ENCODE measurements at places on chromosomes 3 and 15.

GRCh38 chr15:39511000-39511915, 69.6 kb upstream of the THBS1 start:
- H3K4me1 ChIP-seq: peaks cover 6% of the 10 kb centered on the region
- H3K27me3 ChIP-seq: peaks cover 5% of the 10 kb centered on the region
- DNase-seq: peak; percentile 10

DNA sequence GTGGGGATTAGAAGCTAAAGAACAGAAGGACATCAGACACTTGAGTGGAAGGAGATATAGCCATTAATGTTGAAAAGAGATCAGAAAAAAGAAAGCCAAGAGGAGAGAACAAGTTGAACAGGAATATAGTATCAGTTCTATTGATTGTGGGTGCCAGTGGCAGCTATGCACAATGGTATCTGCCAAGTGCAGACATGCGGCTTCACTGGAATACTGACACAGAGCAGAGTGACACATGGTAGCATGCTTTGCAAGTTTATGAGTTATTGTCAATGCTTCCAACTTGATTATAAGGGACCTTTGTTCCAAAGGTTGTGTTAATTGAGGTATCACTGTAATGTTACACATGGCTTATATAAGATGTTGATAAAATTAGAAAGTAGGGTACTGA, 42.0 kb upstream of the TP63 start:
- H3K4me3 ChIP-seq: no peak overlapping the region
- no peaks in the 10 kb centered on the region for H3K4me1 ChIP-seq
- DNase-seq: no peak
- H3K27ac ChIP-seq: no peak overlapping the region
- no peaks in the 10 kb centered on the region for H3K27me3 ChIP-seq

- no peak overlapping the region for H3K4me3 ChIP-seq
- peaks cover 3% of the 10 kb centered on the region for H3K27me3 ChIP-seq
- peaks cover under 1% of the 10 kb centered on the region for H3K4me1 ChIP-seq
- no peak for DNase-seq
Observed at GRCh38 chr3:98777286-98777685, 14.1 kb downstream of the ST3GAL6 start.

DNA sequence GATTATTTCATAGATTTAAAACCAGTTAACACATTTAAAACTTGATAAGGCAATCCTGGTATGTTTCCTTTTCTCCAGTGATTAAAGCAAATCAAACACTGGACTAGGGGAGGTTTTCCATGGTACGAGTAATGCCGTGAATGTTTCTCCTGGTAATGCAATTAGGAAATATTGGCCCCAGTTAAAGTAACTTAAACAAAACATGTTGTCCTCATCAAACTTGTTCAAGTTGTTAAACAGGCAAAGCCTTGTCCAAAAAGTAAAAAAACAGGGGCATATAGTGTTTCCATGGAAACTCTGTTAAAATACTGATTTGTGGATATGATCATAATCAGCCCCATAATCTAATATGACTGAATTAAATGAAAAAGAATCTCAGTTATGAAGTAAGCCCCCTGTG, 13.1 kb upstream of the LRTM1 start:
- no peak overlapping the region for H3K4me3 ChIP-seq
- peaks cover 2% of the 10 kb centered on the region for H3K27me3 ChIP-seq
- no peak overlapping the region for H3K27ac ChIP-seq
- H3K36me3 ChIP-seq: no peaks in the 10 kb centered on the region
- DNase-seq: no peak

DNA sequence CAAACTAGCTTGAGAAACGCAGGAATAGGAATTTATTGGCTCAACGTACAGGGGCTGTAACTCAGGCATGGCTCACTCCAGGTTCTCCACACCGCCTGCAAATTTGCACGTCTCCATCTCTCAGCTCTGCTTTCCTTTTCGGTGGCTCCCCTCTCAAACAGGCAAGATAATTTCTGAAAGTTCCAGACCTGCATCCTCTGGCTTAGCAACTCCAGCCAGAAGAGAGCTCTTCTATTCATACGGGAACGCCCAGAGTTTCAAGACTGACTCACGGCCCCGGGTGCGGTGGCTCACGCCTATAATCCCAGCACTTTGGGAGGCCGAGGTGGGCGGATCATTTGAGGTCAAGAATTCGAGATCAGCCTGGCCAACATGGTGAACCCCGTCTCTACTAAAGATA, 139.7 kb upstream of the BNIP2 start:
- no peak overlapping the region for H3K27ac ChIP-seq
- no peak overlapping the region for H3K4me3 ChIP-seq
- no peaks in the 10 kb centered on the region for H3K36me3 ChIP-seq
- peaks cover 19% of the 10 kb centered on the region for H3K4me1 ChIP-seq

DNA sequence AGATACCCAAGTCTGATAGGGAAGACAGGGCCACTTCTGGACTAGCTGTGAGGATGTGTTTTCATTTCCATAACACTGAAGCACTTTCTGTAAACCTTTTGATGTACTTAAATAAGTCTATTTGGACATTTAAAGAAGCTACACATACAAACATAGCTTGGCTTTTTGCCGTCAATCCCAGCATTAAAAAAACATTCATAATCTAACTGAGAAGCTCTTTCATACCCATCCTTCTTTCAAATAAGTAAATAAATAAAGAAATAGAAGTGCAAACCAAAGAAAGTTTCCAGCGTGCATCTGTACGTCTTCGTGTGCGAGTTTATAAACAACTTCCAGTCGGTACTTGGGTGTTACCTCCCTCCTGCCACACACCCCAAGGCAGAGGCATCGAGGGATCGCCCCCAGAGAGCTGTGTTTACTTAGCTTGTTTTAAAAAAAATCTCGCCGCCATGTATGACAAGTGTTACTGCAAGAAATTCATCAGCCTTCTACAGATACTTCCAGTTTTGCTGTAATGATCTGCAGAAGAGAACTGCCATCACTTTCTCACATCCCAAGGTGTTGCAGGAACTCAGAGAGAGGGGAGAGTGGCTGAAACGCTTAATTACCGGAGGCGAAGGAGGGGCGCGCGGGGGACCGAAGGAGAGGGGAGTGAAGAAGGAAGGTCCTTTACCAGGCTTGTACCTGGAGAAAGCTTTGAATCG, 9.0 kb upstream of the MEIS2 start:
- no peaks in the 10 kb centered on the region for H3K36me3 ChIP-seq
- H3K27me3 ChIP-seq: peaks cover 12% of the 10 kb centered on the region
- H3K4me1 ChIP-seq: peaks cover 88% of the 10 kb centered on the region
- peak overlapping the region; percentile 99 for H3K4me3 ChIP-seq
- H3K27ac ChIP-seq: peak overlapping the region; percentile 96
- peak; percentile 54 for DNase-seq

DNA sequence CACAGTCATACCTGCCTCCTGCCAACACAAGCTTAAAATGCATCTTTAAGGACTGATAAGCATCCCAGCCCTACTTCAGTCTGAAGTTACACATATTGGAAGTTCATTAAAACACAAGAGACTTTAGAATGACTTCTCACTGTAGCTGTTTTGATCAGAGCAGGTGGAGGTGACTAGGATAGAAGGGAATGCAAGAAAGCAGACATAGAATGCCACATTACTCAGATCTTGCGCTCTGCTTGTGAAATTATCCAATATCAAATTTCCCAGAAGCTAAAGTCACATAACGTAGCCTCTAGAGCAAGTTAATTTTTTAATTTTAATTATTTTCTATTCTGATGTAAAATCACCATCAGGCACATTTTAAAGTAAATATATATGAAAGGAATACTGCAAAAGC, 306.5 kb downstream of the PLOD2 start:
- no peak overlapping the region for H3K4me3 ChIP-seq
- no peaks in the 10 kb centered on the region for H3K4me1 ChIP-seq
- H3K27ac ChIP-seq: no peak overlapping the region
- no peak for DNase-seq
- H3K27me3 ChIP-seq: no peaks in the 10 kb centered on the region

DNA sequence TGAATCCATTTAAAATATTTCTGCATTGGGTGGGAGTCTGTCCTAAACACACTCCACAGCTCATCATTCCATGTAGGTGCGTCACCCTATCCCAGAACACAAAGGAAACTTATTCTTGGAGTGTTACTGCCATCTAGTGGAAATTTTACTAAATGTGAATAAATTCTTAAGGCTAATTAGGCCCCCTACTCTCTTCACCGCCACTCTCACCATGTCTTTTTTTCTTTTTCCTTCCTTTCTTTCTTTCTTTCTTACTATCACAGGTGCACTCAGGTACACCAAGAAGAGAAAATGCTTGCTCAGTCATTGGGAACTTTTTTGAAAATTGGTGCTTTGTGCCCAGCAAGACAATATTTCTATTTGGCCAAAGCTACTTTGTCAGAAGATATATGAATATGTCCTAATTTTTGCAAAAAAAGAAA, 26.4 kb upstream of the ATP8B4 start:
- H3K27me3 ChIP-seq: peaks cover 4% of the 10 kb centered on the region
- no peak overlapping the region for H3K27ac ChIP-seq
- no peaks in the 10 kb centered on the region for H3K4me1 ChIP-seq
- H3K36me3 ChIP-seq: no peaks in the 10 kb centered on the region
- peak; percentile 17 for DNase-seq

GRCh38 chr15:60635507-60636352, 156.8 kb upstream of the ICE2 start:
- DNase-seq: no peak
- H3K27ac ChIP-seq: no peak overlapping the region
- peaks cover 3% of the 10 kb centered on the region for H3K27me3 ChIP-seq
- H3K36me3 ChIP-seq: no peaks in the 10 kb centered on the region
- peaks cover 33% of the 10 kb centered on the region for H3K4me1 ChIP-seq
- no peak overlapping the region for H3K4me3 ChIP-seq

DNA sequence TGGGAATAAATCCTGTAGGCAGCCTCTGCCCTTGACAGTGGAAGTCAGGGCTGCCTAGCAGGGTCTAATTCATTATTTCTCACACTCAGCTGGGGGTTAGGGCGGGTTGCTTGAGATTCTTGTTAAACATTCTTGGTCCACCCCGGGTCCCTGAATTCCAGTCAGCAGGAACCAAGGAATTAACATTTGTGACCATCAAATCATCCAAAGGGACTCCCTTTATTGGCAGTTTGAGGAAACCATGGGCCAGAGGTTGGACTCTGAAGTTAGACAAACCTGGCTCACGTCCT, 122.8 kb downstream of the EEFSEC start:
- no peak for DNase-seq
- peaks cover 46% of the 10 kb centered on the region for H3K4me1 ChIP-seq
- no peak overlapping the region for H3K27ac ChIP-seq
- H3K4me3 ChIP-seq: no peak overlapping the region

GRCh38 chr3:185823078-185824044, 1.5 kb downstream of the IGF2BP2 start:
- peak; percentile 70 for DNase-seq
- H3K27ac ChIP-seq: peak overlapping the region; percentile 100
- H3K4me3 ChIP-seq: peak overlapping the region; percentile 97
- peaks cover 23% of the 10 kb centered on the region for H3K36me3 ChIP-seq
- no peaks in the 10 kb centered on the region for H3K27me3 ChIP-seq
- H3K4me1 ChIP-seq: peaks cover 62% of the 10 kb centered on the region

DNA sequence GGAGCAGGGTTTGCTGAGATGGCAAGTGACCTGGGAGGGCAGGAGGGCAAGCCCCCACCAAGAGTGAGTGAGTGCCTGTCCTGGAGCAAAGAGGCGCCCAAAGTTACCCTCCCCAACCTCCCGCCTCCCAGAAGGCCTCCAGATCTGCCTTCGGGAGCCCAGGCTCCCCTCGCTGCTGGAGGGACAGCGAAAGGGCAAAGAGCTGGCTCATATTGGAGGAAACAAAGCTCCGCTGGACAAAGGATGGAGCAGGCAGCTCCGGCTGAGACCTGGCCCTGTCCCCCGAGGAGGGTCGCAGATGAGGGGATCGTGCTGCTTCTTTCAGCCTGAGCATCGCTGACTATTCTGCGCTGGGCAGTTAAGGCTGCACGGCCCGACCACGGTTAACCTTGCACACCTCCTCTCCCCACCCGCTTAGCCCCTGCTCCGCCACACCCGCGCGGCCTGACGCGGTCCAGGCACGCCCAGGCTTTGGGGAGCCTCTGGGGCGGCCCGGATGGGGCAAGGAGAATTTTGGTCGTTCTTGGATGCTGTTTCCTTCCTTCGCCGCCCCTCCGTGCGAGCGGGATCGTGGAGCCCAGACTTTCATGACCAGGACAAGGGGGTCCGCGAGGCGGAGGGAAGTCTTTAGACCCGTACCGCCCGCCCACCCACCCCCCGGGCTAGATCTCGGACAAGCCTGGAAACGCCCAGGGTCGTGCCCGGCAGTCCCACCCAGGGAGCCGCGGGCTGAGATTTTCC, 651 bp downstream of the PLCD1 start:
- H3K27me3 ChIP-seq: peaks cover 79% of the 10 kb centered on the region
- no peak overlapping the region for H3K27ac ChIP-seq
- H3K4me3 ChIP-seq: peak overlapping the region; percentile 85

DNA sequence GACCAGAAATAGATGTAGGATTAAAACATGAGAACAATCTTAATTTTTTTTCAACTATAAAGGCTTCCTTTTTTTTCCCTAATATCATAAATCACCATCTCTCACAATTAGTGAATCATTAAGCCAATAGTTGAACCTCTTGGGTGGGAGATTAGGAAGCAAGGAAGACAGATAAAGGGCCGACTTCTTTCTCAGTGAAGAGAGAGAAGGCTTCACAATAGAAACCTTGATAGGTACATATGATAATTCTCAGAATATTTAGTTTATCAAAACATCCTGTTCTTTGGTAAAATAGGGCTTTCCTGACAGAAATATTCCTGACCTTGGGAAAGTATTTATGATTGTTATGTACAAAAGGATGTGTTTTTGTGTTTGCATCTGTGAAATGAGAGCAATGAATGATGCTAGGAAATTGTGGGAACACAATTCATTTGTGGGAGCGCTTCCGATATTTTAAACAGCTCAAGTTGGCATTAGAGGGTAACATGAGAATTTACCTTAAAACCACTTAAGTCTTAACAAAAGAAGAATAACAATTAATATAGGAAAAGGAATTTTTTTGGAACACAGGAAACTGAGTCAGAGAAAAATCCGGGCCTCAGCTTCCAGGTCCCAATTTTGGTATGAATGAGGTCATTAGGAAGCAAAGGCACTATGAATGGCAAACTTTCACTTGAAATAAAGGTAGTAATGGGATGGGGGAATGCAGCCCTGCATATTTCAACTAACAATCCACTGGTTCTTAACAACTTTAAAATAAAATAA, 263.2 kb upstream of the TGFBR2 start:
- DNase-seq: no peak
- no peak overlapping the region for H3K27ac ChIP-seq
- H3K27me3 ChIP-seq: no peaks in the 10 kb centered on the region

- no peak overlapping the region for H3K4me3 ChIP-seq
- peaks cover 31% of the 10 kb centered on the region for H3K4me1 ChIP-seq
- DNase-seq: peak; percentile 40
- H3K27ac ChIP-seq: peak overlapping the region; percentile 2
- H3K27me3 ChIP-seq: no peaks in the 10 kb centered on the region
Observed at GRCh38 chr3:178385280-178385952, 150.8 kb upstream of the KCNMB2 start.

- H3K27me3 ChIP-seq: no peaks in the 10 kb centered on the region
- H3K4me1 ChIP-seq: no peaks in the 10 kb centered on the region
- H3K36me3 ChIP-seq: peaks cover 12% of the 10 kb centered on the region
- H3K4me3 ChIP-seq: no peak overlapping the region
- no peak overlapping the region for H3K27ac ChIP-seq
Observed at GRCh38 chr3:23264413-23264812, 61.3 kb downstream of the UBE2E2 start.

GRCh38 chr3:139020868-139021234, at the start of gene PRR23B:
TSS of gene PRR23B (minus strand) at chr3:139020926. CDS start at chr3:139020661, 265 bp downstream.
- H3K27me3 ChIP-seq: no peaks in the 10 kb centered on the region
- no peak for DNase-seq
- no peak within 1 kb of the TSS for H3K27ac ChIP-seq
- no peaks in the 10 kb centered on the region for H3K4me1 ChIP-seq
- H3K4me3 ChIP-seq: no peak within 1 kb of the TSS
- H3K36me3 ChIP-seq: peaks cover 7% of the 10 kb centered on the region

GRCh38 chr15:80160570-80161156, 7.9 kb downstream of the FAH start:
- peaks cover 60% of the 10 kb centered on the region for H3K36me3 ChIP-seq
- no peak overlapping the region for H3K4me3 ChIP-seq
- H3K27me3 ChIP-seq: peaks cover 11% of the 10 kb centered on the region
- H3K4me1 ChIP-seq: peaks cover 42% of the 10 kb centered on the region

Data from nephron progenitor cell (in vitro differentiated cells).